ENCODE measurements at places on chromosomes 2 and 18. TPM values are rescaled to one million over a fixed set of nuclear protein-coding genes. Genes with fewer than 3 reads are reported as not detected.

Gene TET3
- 10.0 TPM for total RNA-seq

Gene KANSL3
- total RNA-seq, result 30.3 TPM

Gene CDKL4
- 0.86 TPM for total RNA-seq

Gene RNF125
- 1.6 TPM for total RNA-seq

Gene GAREM2
- 1.1 TPM for total RNA-seq

Gene PTH2R
- total RNA-seq, result not detected

Gene REEP1
- total RNA-seq, result 0.29 TPM

All from thoracic aorta endothelial cell (primary cell).